ENCODE measurements at places on chromosomes 16 and 17.

DNA sequence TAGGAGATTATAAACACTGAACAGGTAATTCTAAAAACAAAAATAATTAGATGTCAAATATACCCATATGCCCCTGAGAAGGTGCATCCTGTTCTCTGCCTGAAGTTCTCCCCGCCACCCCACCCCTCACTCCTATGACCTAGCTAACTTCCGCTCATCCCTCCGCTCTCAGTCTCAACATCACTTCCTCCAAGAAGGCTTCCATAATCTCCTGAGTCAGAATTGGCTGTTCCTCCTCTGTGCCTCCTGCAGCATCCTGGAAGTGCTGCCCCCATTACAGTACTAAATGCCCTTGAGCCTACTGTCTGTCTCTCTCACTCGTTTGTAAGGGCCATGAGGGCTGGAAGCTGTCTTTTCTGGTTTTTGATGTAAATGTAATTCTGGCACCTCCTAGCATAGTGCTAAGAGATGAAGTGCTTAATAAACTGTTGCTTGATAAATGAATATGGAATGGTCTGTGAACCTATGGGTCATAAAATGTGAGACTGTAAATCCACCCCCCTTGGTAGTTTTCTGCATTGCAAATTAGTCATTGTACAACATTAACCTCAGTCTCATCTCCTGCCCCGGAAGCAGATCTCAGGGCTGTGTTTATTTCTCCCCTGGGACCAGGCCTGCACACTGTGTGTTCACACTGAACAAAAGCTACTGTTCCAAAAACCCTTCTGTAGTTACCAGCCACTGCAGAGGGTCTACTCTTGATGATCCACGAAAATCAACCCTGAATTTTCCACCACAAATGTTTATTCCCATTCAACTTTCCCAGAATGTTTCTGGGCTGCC, 3.9 kb upstream of the MYO1D start:
- DNase-seq = no peak

GRCh38 chr16:86455116-86455515, 55.2 kb upstream of the FOXF1 start:
- no peak for DNase-seq

DNA sequence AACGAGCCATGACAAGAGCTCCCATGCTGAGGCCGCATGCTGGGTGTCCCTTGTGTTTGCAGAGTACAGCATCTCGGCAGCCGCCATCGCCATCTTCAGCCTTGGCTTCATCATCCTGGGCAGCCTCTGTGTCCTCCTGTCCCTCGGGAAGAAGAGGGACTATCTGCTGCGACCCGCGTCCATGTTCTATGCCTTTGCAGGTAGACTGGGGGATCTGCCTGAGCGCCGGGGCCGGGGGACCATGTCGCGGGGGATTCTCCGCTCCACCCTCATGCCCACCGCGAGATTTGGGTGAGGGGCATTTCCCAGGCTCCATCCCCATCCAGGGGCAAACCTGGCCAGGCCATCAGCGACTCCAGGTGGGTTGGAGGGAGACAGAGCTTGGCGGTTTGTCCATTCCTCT, 10.7 kb downstream of the CACNG1 start:
- DNase-seq = peak; percentile 7

GRCh38 chr16:20002936-20003335, 70.8 kb downstream of the GPR139 start:
- no peak for DNase-seq

- no peak for DNase-seq
Observed at GRCh38 chr16:3595521-3596021, 15.8 kb downstream of the SLX4 start.

DNA sequence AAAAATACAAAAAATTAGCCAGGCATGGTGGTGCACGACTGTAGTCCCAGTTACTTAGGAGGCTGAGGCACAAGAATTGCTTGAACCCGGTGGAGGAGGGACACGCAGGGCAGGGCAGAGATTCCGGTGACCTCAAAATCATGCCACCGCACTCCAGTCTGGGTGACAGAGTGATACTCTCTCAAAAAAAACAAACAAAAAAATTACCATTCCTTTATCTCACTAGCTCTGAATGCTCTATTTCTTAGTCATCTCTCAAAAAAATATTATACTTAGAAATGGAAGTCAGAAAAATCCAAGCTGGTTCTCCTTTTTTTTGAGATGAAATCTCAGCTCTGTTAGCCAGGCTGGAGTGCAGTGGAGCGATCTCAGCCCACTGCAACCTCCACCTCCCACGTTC, 40.8 kb downstream of the SPOP start:
- DNase-seq = no peak

- peak; percentile 64 for DNase-seq
Observed at GRCh38 chr17:7001318-7001961, 5.6 kb downstream of the ALOX12 start.

DNA sequence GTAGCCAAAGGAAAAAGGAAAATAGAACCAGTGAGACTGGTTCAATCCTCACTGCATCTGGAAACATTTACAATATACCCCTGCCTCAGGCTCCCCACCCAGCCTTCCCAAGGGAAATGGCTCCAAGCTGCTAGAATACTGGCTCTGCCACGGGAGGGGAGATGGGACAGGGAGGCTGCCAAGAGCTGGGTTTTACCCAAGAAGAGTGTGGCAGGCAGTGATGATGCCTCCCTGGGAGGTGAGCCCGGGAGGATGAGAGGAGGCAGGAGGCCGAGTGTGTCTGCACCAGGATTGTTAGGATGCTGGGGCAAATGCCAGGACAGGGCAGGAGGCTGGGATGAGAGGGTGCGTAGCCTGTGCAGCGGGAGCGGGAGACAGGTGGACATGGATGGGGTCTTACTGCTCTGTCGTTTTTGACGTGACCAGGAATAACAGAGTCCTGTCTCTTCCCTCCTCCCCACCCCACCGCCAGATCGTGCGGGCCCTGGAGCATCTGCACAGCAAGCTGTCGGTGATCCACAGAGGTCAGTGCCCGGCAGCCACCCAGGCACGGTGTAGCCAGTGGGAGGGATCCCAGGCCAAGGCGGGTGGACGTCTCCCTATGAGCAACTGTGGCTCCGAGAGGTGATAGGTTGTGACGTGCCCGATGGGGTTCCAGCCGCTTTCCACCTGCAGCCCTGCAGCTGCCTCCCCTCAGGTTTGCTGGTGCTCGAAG, 18.4 kb downstream of the MAP2K3 start:
- DNase-seq = no peak

GRCh38 chr17:82089723-82090548, 8.1 kb downstream of the FASN start:
- no peak for DNase-seq

DNA sequence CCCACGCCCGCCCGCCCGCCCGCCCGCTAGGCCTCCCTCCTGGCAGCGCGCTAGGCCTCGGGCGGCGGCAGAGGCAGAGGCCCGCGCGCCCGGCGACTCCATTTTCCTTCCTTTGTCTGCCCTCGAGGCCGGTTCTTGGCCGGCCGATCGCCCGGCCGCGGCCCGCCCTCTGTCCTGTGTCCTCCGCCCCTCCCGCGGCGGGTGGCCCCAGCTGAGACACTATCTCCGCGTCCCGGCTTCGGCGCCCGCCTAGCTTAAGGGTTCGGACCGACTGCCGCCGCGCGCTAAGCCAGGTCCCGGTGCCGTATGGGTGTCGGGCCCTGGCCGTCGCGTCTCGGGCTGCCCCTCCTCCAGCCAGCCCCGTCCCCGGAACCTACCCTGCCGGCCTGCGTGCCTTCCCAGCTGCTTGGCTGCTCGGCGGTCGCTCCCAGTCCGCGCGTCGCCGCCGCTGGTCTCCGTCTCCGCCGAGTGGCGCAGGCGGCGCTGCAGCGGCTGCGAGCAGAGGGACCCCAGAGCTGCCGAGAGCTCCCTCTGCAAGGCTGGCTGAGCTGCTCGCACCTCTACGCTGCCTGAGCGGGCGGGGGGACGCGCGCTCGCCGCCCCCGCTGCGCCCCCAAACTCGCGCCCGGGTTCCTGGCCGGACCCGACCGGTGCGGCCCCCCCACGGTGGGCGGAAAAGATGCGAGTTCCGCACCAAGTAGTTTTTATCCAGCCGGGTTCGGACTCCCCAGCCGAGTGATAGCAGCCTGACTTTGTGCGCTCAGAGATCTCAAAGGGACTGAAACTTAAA, 787 bp downstream of the CTCF start:
- DNase-seq = peak; percentile 68

GRCh38 chr17:57909551-57909950, 45.7 kb downstream of the CUEDC1 start:
- DNase-seq = no peak

DNA sequence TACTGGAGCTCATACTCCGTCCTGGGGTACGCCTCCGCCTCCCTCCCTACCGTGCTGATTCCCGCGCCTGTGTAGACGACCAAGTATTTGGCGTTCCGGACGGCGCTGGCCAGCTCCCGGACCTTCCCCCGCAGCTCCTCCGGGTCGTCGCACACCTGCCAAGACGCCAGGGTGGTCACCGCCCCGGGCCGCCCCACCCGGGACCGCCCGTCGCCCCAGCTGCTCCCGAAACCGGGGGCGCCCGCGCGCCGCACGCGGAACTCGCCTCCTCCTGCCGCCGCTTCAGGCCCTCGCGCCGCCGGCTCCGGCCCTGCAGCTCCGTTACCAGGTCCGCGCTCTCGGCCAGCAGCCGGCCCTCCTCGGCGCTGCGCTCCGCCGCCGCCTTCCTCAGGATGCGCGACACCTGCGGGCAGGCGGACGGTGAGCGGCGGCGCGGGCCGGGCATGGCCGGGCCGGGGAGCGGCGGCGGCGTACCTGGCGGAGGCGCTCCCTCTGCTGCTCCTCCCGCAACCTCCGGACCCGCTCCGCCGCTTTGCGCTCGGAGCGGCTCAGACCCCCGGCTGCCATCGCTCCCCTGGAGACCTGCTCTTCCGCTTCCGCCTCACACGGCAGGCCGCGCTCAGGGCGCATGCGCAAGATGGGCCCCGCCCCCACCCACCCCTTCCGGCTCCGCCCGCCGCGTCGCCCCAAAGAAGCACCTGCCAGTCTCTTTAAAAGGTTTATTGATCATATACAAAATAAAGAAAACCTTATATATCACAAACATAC, at the start of gene SIRT7:
SIRT7 (minus strand) TSS at position 612 of the 768 bp plus-strand sequence; CDS start at position 567, 45 bp downstream.
- DNase-seq = peak; percentile 90

GRCh38 chr16:77450790-77451487, 16.1 kb upstream of the ADAMTS18 start:
- no peak for DNase-seq

- DNase-seq = no peak
Observed at GRCh38 chr17:71455219-71455618, 665.6 kb upstream of the SOX9 start.

DNA sequence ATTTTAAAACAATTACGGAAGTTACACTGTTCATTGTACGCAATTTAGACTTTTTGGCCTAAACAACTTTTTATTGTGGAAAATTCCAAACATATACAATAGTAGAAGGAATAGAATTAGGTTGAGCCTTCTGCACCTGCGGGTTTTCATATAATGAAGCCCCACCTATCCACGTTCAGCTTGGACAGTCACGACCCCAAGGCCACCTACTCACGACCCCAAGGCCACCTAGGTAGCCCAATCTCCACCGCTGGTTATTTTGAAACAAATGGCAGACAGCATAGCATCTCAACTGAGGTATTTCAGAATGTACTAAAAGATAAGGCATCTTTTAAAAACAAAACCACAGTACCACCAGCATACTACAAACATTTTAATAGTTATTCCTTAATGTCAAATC, 631 bp downstream of the NLRC5 start:
- DNase-seq = no peak

DNA sequence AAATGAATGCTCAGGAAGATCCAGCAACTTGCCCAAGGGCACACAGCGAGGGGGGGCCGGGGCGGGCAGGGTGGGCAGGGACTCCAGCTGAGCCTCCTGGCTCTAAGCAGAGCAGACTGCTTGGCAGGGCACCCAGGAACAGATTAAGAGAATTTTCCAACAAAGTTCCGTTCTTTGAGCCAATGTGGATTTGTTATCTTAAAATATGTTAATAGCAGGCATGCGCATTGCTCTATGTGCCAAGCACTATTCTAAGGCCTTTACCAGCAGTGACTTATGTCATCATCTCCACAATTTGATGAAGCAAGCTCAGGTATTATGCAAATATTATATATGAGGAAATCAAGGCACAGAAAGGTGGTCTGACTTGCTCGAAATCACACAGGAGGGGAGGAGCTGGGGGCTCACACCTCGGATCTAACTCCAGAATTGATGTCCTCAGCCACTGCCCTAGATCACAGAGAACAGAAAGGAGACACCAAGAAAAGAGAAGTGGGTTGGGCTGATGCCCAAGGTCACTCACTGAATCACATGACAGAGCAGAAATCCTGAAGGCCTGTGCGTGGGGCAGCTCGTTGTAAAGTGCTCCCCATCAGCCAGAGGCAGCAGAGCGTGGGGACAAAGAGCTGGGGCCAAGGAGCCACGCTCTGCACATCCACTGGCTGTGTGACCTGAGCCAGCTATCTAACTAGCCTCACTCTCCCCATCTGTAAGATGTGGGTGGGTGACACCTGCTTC, 23.2 kb upstream of the MEAK7 start:
- no peak for DNase-seq

- no peak for DNase-seq
Observed at GRCh38 chr16:85326794-85327181, 214.5 kb upstream of the CIBAR2 start.

DNA sequence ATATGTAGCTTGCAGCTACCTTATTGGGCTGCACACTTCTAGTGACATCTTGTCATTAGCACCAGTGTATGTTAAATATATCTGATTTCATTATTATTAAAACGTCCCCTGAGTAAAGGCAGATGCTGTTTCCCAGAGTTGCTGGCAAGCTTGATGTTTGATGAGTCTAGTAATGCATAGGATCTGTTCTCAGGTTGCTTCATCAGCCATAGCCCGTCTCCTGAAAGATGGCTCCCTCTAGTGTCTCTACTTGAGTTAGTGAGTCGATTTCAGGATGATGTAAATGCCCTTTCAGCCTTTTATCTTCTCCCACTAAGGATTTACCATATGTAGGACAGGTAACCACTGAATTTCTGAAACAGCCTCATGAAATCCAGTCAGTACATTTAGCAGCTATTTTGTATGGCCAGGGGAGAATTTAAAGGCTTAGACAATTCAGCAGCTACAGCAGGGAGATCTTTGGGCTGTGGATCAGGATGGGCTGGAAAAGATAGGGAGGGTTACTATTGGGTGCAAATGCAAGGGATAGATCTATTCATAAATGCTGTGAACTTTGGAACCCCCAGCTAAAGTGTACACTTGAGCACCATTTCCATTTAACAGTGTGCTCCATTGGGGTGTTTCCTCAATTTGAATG, 376.3 kb downstream of the CNTNAP4 start:
- DNase-seq = no peak

GRCh38 chr16:66619534-66620428, 15.3 kb downstream of the CMTM3 start:
- no peak for DNase-seq

- no peak for DNase-seq
Observed at GRCh38 chr17:79814127-79814973, 17.5 kb upstream of the CBX8 start.

DNA sequence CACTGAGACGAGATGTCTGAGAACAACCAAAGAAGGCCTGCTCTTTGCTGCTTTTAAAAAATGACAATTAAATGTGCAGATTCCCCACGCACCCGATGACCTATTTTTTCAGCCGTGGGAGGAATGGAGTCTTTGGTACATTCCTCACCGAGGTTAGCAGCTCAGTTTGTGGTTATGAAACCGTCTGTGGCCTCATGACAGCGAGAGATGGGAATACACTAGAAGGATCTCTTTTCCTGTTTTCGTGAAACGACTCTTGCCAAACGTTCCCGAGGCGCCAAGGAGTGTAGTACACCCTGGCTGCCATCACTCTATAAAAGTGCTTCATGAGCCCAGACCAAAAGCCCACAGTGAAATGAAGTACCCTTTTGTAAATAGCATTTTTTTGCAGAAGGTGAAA, 87.8 kb downstream of the CRISPLD2 start:
- no peak for DNase-seq

GRCh38 chr17:41914358-41914766, 4.4 kb downstream of the ACLY start:
- DNase-seq = no peak

GRCh38 chr16:30027588-30028437, 3.3 kb downstream of the TLCD3B start:
- DNase-seq = no peak

All from activated CD4-positive, alpha-beta memory T cell treated with anti-CD3 and anti-CD28 coated beads for 36 hours (primary cell).